ENCODE measurements at places on chromosomes 5 and 9.

GRCh38 chr9:18775930-18776329 is 257.1 kb downstream of the SAXO1 start:
- DNase-seq, result no peak

- DNase-seq, result no peak
Observed at GRCh38 chr5:142507531-142508372, 178.1 kb downstream of the FGF1 start.

DNA sequence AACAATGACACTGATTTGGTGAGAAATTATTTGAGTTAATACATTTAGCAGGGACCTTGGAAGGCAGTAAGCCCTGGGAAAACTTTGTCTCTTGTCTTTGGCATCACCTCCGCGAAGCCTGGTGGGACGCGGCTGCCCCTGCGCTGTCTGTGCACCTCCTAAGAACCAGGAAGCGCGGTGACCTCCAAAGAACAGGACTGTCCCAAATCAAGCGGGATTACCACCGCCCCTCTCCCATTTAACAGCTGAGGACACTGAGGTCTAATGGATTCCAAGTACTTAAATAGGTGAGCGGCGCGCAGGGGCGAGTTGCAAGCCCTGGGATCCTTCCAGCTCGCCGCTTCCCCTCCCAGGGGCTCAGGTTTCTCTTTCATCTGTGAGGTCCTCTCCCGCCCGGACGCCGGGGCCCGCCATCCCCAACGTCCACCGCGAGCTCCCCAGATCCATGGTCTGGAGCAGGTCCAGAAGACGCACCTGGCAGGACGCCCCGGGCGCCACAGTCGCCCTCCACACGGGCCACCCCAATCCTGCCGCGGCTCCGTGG is 432 bp downstream of the STARD4 start:
- peak; percentile 34 for DNase-seq

GRCh38 chr5:123089914-123090660 is 1.0 kb downstream of the PRDM6 start:
- DNase-seq, result no peak

DNA sequence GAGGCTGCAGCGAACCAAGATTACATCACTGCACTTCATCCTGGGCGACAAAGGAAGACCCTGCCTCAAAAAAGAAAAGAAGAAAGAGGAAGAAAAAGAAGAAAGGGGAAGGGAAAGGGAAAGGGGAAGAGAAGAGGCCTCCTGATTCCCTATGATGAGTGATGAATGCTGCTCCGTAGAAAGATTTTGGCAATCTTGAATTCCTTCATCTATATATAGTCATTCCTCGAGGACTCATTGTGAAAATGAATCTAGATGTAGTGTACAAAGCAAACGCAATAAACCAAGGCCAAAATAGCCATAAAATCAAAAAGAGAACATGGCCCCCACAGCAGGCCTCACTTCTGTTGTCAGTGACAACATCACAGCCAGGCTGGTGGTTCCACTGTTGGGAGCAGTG is 218.0 kb downstream of the DCP2 start:
- no peak for DNase-seq

- no peak for DNase-seq
Observed at GRCh38 chr9:92718086-92719001, 46.3 kb downstream of the BICD2 start.

- no peak for DNase-seq
Observed at GRCh38 chr9:101381833-101382342, 2.9 kb downstream of the BAAT start.

- DNase-seq, result no peak
Observed at GRCh38 chr5:142191776-142192175, 83.2 kb downstream of the NDFIP1 start.

DNA sequence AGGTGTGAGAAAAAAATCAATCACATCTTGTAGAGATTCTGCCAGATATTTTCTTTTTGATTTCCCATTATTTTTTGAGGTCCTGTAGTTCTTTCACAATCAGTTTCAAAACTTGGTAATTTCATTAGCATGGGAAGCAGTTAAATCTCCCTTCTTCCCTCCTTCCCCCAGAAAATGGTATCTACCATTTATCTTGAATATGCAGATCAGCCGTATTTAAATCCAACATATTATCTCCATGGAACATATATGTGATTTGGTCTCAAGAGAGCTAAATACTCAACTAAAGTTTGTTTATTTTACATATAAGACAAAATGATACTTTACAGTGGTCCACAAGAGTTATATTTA is 1034.8 kb downstream of the CDH12 start:
- DNase-seq, result no peak

Measured in RPMI7951 (cell line).